ENCODE measurements at places on chromosomes 12 and 14. TPM values are rescaled to one million over a fixed set of nuclear protein-coding genes. Genes with fewer than 3 reads are reported as not detected.

- no peaks in the 10 kb centered on the region for H3K27me3 ChIP-seq
- DNase-seq: no peak
- peaks cover 4% of the 10 kb centered on the region for H3K4me1 ChIP-seq
- H3K36me3 ChIP-seq: peaks cover 5% of the 10 kb centered on the region
These were observed 165.1 kb upstream of the ATP2B1 start for GRCh38 chr12:89873745-89874144.

- no peak overlapping the region for H3K27ac ChIP-seq
- no peak overlapping the region for H3K4me3 ChIP-seq
These were observed 18.3 kb upstream of the AMIGO2 start for GRCh38 chr12:47098099-47098498.

DNA sequence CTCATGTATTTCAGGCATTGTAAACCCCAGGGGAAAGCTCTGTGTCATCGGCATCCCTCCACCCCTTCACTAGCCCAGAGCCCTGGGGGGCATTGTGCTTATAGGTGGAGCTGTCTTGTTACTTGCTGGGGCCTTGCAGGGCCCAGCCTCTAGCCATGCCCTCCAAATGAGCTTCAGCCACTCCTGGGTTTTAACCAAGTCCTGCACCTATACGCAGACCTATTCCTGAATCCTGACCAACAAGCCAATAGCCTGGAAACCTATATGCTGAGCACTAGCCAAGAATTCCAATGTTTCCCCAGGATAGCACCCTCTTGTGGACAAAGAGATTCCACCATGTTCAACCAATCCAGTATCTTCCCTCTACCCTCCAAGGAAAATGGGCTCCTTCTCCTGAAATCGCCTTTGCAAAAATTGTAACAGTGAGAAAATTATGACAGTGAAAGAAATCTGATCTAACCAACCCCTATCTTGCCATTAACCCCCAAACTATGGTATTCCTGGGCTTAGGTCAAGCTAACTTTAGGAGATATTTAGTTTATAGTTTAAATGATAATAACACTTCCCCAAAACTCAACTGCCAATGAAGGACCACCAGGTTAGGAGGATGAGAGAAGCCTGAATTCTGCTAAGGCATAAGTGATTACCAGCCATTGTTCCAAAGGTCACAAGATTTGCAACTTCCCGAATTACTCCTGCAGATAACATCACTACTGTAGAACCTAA lies 55.5 kb downstream of the TTC7B start:
- no peak overlapping the region for H3K4me3 ChIP-seq
- no peak for DNase-seq
- H3K27ac ChIP-seq: no peak overlapping the region
- H3K4me1 ChIP-seq: peaks cover 20% of the 10 kb centered on the region

DNA sequence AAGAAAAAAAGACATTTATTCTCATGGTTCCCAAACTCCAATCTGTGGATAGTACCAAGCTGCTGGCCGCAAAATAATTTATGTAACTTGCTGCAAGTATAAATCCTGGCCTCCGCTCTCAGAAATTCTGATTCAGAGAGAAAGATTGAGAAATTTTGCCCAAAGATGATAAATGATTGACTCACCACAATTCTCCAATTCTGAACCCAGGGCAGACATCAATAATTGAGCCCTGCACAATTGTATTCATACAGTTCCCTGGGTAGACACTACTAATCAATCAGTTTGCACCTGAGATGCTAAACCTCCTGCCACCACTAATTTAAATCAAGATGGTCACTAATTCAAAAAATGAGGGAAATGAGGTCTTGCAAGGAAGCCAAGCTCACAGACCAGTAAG lies 38.2 kb downstream of the TRPV4 start:
- DNase-seq: no peak
- H3K4me1 ChIP-seq: no peaks in the 10 kb centered on the region
- no peak overlapping the region for H3K27ac ChIP-seq

- peaks cover 1% of the 10 kb centered on the region for H3K36me3 ChIP-seq
- H3K27me3 ChIP-seq: no peaks in the 10 kb centered on the region
- peaks cover 19% of the 10 kb centered on the region for H3K4me1 ChIP-seq
- peak; percentile 89 for DNase-seq
- no peak overlapping the region for H3K27ac ChIP-seq
- no peak overlapping the region for H3K4me3 ChIP-seq
These were observed 792 bp upstream of the SLC38A1 start for GRCh38 chr12:46269429-46270241.

DNA sequence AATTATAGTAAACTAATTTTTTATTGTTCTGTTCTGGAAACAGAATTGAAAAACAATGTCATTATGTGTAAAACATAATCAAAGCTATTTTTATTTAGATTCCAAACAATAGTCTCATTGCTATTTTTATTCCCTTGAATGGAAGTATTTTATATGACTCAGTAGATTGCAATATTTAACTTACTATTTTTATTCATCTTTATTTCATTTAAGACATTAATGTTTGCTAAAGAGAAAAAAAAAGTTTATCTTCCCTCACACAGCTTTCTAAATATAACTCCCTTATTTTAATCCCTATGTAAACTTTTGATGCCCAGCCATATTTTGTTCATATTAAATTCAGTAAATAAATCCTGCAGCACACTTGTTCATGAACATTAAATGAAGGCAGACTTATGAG lies 622.4 kb downstream of the SLC6A15 start:
- H3K27ac ChIP-seq: no peak overlapping the region
- no peak for DNase-seq
- H3K4me1 ChIP-seq: no peaks in the 10 kb centered on the region
- H3K27me3 ChIP-seq: no peaks in the 10 kb centered on the region

- H3K36me3 ChIP-seq: peaks cover 21% of the 10 kb centered on the region
- no peaks in the 10 kb centered on the region for H3K27me3 ChIP-seq
- DNase-seq: no peak
- peak overlapping the region; percentile 87 for H3K27ac ChIP-seq
- H3K4me1 ChIP-seq: peaks cover 35% of the 10 kb centered on the region
These were observed 545 bp downstream of the SMARCC2 start for GRCh38 chr12:56188778-56189098.

DNA sequence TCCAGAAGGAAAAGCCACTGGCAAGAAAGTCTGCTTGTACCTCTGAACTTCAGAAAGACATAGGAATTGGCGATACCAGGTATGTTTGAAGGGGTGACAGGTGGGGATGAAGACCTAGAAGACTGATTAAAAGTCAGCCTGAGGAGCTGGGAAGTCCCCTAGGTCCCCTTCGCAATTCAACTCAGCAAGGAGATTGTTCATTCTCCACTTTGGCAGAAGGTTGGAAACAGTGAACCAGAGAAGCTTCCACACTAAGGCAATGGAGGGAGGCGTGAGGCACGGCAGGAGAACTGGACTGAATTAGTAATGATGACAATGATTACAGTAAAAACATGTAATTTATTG lies 240.3 kb upstream of the TMPO start:
- H3K27ac ChIP-seq: no peak overlapping the region
- H3K36me3 ChIP-seq: no peaks in the 10 kb centered on the region
- no peak overlapping the region for H3K4me3 ChIP-seq
- no peaks in the 10 kb centered on the region for H3K27me3 ChIP-seq
- DNase-seq: no peak

DNA sequence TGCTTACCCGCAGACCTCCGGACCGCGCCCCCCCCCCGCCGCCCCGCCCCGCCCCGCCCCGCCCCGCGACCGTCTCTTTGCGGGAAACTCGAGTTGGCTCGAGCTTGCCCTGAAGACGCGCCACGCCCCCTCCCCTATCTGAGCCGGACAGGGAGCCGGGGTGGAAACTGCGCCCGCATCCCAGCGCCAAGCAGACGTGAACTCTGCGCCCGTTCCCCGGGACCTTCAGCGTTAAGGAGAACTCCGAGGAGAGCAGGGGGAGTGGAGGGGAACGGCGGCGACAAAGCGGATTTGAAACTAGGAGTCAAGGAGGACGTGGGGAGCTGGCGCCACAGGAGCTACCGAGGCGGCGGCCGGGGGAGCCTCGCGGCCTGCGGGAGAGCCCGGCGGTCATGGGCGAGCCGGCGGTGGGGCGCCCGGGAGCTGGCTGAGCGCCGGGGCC lies at the start of gene KCNK13:
TSS of gene KCNK13 (plus strand) at position 310 of the 442 bp plus-strand sequence. CDS start 212 bp downstream, outside the sequence.
- H3K4me1 ChIP-seq: peaks cover 19% of the 10 kb centered on the region
- no peak within 1 kb of the TSS for H3K27ac ChIP-seq
- no peaks in the 10 kb centered on the region for H3K36me3 ChIP-seq
- peaks cover 59% of the 10 kb centered on the region for H3K27me3 ChIP-seq

Gene ERGIC2
- 103 TPM for total RNA-seq

DNA sequence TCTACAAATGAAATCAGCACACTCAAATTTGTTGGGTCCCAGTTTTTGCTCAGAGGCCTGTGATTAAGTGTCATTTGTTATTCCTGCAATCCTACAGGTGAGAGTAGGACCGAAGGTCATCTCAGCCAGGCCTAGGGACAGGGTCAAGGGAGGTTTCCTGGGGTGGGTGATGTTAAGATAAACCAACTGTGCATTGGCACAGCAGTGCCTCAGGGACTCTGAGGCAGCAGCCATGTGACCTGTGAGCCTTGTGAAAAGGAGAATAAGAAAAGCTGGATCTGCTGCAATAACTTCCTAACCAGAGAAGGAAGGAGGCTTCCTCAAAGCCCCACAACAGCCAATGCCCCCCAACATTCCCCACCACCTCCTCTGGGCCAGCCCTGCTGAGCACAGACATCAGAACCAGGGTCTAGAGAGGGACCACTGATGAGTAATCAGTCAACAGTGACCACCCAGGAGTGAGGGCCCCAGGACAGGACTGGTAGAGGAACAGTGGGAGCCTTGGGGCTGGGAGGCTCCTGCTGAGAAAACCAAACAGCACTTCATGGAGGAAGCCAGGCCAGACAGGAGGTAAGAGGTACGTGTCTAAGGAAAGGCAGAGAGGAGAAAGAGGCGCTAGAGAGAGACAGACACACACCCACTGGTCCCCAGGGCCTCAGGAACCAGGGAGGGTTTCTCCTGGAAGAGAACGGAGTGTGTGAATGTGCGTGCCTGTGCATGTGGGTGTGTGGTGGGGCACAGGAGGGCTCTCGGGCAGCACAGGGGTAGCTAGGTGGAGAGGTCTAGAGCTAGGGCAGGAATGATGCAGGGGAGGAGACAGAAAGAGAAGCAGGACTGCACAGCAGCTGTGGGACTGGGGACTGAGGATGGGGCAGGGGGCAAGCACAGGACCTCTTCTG lies 82.4 kb downstream of the ITPK1 start:
- no peak overlapping the region for H3K4me3 ChIP-seq
- no peaks in the 10 kb centered on the region for H3K27me3 ChIP-seq
- H3K36me3 ChIP-seq: no peaks in the 10 kb centered on the region
- no peak overlapping the region for H3K27ac ChIP-seq

GRCh38 chr14:36301159-36301558 lies 19.3 kb downstream of the MBIP start:
- DNase-seq: no peak
- H3K27me3 ChIP-seq: no peaks in the 10 kb centered on the region
- H3K36me3 ChIP-seq: peaks cover 38% of the 10 kb centered on the region
- no peak overlapping the region for H3K4me3 ChIP-seq

GRCh38 chr14:66076176-66076575 lies 410.0 kb upstream of the CCDC196 start:
- no peaks in the 10 kb centered on the region for H3K36me3 ChIP-seq
- H3K4me3 ChIP-seq: no peak overlapping the region
- no peak for DNase-seq
- no peaks in the 10 kb centered on the region for H3K4me1 ChIP-seq

DNA sequence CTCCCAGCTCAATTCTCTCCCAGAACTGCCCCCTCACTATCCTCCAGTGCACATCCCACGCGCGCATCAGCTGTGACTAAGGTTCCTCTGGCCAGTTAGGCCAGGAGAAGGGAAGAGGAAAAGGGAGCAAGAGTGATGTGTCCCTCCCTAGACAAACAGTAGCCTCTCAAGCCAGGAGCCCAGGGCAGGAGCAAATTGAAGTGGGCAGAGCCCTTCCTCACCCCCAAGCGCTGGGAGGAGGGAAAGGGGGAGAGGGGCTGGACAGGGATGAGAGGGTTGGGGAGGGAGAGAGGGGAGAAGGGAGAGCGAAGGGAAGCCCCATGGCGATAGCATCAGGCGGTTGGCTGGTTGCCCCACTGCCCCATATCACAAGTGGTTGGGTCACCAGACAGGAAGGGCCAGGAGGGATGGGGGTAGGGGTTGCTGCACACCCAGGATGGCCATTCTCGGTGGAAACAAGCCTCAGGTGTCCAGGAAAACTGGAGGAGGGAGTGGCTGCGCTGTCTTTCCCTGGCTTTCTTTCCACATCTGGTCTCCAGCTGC lies 1.1 kb downstream of the CD63 start:
- H3K27me3 ChIP-seq: no peaks in the 10 kb centered on the region
- H3K27ac ChIP-seq: peak overlapping the region; percentile 74
- peak overlapping the region; percentile 87 for H3K4me3 ChIP-seq
- peaks cover 10% of the 10 kb centered on the region for H3K36me3 ChIP-seq
- H3K4me1 ChIP-seq: peaks cover 36% of the 10 kb centered on the region

DNA sequence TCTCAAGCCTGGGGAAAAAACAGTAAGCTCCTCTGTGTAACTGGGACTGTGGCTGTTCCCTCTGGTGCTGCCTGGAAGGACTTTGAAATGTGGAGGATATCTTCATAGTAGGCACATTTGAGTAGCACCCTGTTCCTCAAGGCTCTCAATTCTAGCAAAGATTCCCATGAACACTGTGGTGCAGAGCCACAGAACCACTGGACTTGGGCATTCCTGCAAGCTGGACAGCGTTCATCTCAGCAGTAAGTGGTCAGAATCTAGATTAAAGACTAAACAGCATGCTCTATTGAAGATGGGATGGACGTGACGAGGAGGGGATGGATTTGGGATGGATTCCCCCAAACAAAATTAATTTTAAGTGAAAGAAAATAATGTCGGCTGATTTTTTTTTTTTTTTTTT lies 9.4 kb upstream of the YBX3 start:
- no peaks in the 10 kb centered on the region for H3K4me1 ChIP-seq
- no peak overlapping the region for H3K4me3 ChIP-seq
- DNase-seq: no peak

DNA sequence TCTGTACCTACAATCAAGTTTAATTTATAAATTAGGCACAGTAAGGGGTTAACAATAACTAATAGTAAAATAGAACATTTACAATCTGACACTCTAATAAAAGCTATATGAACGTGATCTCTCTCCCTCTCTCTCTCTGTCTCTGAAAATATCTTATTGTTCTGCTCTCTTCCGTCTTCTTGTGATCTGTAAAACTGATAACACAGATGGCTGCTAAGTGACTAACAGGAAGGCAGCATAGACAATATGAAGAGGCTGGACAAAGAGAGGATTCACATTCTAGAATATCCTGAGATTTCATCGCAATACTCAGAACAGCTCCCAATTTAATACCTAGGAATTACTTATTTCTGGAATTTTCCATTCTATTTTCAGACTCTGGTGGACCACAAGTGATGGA lies 827.2 kb downstream of the FLRT2 start:
- no peak overlapping the region for H3K4me3 ChIP-seq
- no peaks in the 10 kb centered on the region for H3K27me3 ChIP-seq
- DNase-seq: no peak
- no peaks in the 10 kb centered on the region for H3K36me3 ChIP-seq
- H3K4me1 ChIP-seq: no peaks in the 10 kb centered on the region

GRCh38 chr12:10048526-10048925 lies 18.0 kb downstream of the CLEC9A start:
- peaks cover 16% of the 10 kb centered on the region for H3K27me3 ChIP-seq
- no peaks in the 10 kb centered on the region for H3K36me3 ChIP-seq
- DNase-seq: no peak
- H3K4me1 ChIP-seq: peaks cover 5% of the 10 kb centered on the region
- no peak overlapping the region for H3K27ac ChIP-seq

Measured in activated CD4-positive, alpha-beta memory T cell treated with anti-CD3 and anti-CD28 coated beads for 36 hours (primary cell).